ENCODE measurements at places on chromosomes 11 and 22. TPM values are rescaled to one million over a fixed set of nuclear protein-coding genes. Genes with fewer than 3 reads are reported as not detected.

- no peak for DNase-seq
Observed at GRCh38 chr11:77406396-77406795, 67.5 kb downstream of the PAK1 start.

DNA sequence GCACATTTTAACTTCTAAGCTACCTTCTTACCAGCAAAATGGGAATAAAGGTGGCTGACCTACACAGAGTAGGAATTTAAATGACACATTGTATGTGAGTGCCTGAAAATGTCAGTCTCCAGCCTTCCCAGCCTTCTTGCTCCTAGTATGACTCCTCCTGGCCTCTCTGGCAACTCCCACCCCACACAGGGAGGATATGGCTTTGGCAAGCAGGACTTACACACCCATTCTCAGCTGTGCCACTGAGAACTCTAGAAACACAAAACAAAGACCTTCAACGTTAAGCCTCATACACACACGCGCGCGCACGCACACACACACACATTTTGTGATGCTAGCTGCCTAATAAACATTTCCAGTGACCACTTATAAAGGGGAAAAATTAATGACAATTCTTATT is 65.8 kb downstream of the PACSIN2 start:
- no peak for DNase-seq

GRCh38 chr22:35116817-35117216 is 50.9 kb downstream of the ISX start:
- DNase-seq, result peak; percentile 59

DNA sequence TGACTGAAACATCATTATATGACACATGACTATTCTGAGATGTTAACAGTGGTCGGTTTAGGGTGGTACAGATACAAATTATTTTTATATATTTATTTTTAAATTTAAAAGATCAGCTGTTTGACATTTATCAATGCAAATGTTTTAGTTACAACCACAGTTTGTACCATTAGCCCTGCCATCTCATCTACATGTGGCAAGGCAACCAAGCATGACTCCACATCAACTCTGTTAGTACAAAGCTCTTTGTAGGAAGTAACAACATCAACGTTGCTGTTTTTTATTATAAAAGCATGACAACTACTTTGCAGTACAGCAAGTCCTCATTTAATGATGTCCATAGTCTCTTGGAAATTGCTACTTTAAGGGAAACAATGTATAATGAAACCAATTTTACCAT is 40.8 kb downstream of the ENTHD1 start:
- DNase-seq, result no peak

DNA sequence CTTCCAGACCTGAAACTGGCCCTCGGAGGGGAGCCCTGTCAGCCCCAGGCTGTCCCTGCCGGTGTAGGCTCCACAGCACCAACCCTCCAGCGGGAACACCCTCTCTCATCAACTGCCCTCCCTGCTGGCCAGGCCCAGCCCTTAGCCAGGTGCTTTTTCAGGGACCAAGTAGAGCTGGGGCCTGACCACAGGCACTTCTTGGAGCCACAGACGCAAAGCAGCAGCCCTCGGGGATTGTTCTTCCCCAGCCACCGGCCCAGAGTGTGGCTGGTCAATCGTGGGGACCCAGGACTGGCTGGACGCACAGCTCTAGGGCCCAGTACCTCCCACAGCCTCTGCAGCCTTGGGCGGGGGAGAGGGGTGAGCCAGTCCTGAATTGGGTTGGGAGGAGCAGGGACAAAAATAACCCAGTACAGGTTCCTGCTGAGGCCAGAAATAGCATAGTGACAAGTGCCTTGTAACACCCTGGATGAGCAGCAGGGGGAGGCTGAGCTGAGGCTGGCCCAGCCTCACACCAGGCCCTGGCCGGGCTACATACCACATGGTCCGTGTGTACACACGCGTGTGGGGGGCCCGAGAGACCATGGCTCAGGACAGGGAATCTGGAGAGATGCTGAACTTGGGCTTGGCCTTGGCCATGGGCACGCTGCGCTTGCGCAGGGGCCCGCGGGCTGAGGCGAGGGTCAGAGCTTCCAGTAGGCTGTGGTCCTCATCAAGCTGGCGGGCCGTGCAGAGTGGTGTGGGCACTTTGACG is 2.0 kb downstream of the KCNJ11 start:
- peak; percentile 58 for DNase-seq

DNA sequence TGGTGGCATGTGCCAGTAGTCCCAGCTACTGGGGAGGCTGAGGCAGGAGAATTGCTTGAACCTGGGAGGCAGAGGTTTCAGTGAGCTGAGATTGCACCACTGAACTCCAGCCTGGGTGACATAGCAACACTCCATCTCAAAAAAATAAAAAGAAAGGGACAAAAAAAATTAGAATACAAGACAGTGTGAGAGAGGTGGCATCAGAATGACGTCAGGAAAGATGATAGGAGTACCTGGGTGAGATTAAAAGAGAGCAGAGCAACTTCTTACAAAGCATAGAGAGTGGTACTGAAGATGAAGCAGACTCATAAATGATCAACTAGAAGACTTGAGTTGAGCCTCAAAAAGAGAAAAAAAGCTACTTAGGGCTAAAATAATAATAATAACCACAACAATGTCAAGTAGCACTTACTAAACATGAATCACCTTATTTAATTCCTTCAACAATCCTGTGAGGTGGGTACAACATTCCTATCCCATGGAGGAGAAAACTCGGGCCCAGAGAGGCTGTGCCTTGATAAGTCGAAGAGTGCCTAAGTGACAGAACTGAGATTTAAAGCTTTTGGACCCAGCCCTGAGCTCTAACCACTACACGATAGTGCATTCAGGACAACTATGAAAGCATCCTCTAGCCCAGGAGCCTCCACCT is 5.2 kb upstream of the SLN start:
- DNase-seq, result no peak

DNA sequence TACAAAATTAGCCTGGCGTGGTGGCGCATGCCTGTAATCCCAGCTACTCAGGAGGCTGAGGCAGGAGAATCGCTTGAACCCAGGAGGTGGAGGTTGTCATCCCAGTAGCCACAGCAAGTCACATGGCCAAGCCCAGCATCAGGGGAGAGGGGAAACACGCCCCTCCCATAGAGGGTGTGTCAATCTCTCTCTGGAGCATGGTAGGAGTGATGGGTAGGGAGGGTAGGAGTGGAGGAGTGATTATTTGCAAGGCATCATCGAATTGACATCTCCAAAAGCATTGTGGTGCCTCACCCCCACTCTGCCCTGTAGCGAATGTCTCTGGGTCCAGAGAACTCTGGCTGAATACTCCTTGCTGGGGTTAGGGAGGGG is 6.1 kb upstream of the SSTR3 start:
- no peak for DNase-seq

GRCh38 chr22:24685531-24686190 is 82.7 kb downstream of the GGT1 start:
- no peak for DNase-seq

GRCh38 chr11:8055836-8056526 is 25.0 kb upstream of the TUB start:
- DNase-seq, result no peak

DNA sequence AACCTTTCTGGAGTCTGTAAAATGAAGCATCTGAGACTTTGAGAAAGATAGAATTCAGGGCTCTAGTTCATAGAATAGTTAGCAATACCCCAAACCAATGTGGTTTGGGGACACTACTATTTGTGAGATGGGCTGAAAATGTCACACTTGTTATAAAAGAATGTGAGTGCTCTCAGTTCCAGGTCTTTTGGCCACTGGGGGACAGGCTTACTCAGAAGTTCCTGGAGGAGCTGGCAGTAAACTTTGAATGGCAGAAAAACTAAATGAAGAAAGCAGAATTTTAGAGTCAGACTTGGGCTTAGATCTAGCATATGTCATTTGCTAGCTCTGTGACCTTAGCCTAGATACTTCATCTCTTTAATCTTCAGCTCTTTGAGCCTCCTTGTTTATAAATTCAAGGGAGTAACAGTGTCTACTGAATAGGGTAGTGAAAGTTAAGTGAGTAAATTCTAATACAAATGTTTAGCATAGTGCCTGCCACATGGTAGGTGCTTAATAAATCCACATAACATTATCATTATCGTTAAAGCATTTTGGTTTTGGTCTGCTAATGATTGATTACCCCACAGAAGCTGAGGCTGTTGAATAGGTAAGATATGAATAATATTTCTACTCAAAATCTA is 3.7 kb downstream of the LYVE1 start:
- DNase-seq, result no peak

- DNase-seq, result no peak
Observed at GRCh38 chr22:44341431-44342346, 28.9 kb upstream of the SHISAL1 start.

- DNase-seq, result peak; percentile 39
Observed at GRCh38 chr22:24156141-24156912, 25.0 kb upstream of the SUSD2 start.

GRCh38 chr11:126497581-126498122 is 142.2 kb downstream of the ST3GAL4 start:
- DNase-seq, result no peak

DNA sequence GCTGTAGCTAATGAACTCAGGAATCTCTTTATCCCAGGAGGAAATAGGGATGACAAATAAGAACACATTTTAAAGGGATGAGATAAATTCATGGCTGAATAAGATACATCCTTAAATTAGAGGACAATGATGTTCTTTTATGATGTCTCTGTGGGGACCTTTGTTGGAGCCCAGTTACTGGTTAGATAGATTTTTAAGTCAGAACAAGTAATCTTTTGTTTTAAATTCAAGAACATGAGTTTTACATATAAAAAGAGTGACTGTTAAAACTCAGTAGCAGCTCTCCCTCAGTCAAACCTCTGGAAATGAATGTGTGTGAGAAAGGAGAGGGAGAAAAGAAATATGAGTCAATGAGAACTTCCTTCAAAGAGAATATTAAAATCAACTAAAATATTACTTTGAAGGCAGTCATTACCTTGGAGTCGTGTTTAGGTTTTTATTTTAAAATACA is 241.6 kb downstream of the SWAP70 start:
- DNase-seq, result no peak

GRCh38 chr22:19524170-19525115 is at the start of gene CLDN5:
TSS of gene CLDN5 (minus strand) at chr22:19524410. CDS start at chr22:19524255, 155 bp downstream.
- DNase-seq, result no peak

GRCh38 chr11:34586488-34587281 is 34.2 kb upstream of the EHF start:
- DNase-seq, result no peak

GRCh38 chr11:12164061-12165014 is 53.9 kb downstream of the MICAL2 start:
- DNase-seq, result no peak

DNA sequence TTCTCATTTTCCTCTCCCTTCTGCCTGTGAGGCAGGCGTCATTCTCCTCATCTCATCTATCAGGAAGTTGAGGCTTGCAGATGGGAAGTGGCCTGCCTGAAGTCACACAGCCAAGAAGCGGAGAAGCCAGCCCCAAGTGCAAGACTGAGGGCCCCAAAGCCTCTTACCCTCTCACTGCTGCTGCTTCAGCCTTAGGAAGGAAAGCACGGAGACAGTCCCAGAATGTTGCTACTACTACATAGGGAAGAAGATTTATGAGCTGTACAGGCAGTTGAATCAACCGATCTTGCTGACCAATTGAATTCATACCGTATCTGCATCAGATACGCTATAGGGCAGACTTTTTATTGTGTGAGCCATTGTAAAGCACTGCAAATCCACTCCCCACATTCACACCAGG is 89.0 kb downstream of the CWC15 start:
- DNase-seq, result no peak

DNA sequence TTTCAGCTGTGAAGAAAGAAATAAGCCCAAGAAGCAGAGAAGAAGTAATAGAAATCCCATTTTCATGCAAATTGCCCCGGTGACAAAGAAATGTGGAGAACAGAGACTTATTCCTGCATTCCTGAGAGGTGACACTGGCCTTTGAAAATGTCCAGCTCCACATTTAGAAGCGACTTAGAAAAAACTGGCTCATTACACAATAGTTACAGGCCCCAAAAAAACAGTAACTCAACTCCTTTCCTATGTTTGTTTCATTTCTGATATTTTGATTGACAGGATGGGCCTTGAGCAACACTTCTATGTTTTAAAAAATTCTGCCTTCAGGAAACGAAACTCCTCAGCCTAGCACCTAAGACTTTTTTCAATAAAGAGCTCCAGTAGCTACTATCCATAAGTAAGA is 726.9 kb upstream of the TENM4 start:
- no peak for DNase-seq

DNA sequence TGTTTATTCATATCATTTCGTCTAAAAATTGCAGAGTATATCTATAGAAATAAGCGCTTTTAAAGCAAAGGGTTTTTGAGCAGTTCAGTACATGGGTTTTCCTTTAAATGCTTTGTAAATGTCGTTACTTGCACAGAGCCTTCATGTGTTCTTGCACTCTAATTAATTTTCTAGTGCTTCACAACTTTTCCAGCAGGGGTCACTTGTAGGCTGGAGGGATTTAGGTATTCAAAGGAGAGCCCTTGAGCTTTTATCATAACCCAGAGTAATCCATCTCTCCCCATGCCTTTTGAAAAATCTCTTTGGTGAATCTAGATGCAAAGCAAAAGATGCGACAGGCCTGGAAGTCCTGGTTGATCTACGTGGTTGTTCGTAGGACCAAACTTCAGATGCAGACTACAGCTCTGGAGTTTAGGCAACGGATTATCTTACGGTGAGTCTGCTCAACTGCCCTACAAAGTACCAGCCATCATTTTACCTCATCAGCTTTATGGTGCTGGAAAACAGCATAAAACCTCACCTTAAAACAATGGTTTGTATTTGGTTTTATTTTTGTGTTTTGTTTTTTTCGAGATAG is 60.4 kb downstream of the SFI1 start:
- DNase-seq, result no peak

DNA sequence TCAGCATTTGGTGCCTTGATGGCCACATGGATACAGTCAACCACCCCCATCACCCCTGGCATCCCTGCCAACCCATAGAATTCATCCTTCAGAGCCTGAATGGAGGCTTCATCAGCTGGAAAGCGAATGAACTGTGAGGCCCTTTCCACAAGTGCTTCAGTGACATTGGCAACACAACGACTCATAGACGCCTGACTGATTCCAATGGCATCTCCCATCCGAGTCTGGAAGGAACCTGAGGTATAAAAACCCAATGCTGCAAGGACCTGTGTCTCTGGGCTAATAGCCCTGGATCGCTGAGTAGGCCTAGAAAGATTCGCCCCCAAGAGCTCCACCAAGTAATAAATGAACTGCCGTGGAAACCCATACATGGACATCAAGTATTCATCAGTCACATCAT is 1.3 kb downstream of the HARBI1 start:
- no peak for DNase-seq

Gene IGLL1
- not detected for total RNA-seq

Gene PRG3
- total RNA-seq, result not detected

Gene TESMIN
- 14.3 TPM for total RNA-seq

Gene OR51B2
- total RNA-seq, result not detected

Gene TRIM51
- total RNA-seq, result not detected

Gene MFNG
- 6.5 TPM for total RNA-seq

Gene LMO2
- 11.3 TPM for total RNA-seq

Gene OR10A2
- total RNA-seq, result not detected

Gene OR51E2
- total RNA-seq, result 0.74 TPM
